NCI-H526 (cell line): ENCODE measurements at places on chromosomes 5 and 9.

DNA sequence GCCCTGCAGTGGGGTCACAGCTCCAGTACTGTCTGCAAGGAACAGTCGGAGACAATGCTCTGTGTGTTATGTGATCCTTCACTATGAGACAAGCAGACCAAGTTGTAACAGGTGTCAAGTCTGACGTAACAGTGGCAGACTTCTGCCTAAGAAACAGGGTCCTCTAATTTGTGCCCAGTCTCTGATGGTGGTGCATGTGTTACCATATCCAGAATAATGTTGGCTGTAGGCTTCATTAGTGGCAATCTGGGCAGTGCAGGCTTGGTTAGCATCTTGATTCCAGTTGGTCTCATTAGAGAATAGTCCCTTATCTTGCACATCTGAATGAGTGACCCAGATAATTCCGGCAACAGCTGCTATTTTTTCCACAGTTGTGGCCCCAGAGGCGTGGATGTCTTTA, 33.8 kb downstream of the ZNF131 start:
- no peak for DNase-seq

GRCh38 chr9:135886147-135886981, 21.0 kb downstream of the CAMSAP1 start:
- no peak for DNase-seq

DNA sequence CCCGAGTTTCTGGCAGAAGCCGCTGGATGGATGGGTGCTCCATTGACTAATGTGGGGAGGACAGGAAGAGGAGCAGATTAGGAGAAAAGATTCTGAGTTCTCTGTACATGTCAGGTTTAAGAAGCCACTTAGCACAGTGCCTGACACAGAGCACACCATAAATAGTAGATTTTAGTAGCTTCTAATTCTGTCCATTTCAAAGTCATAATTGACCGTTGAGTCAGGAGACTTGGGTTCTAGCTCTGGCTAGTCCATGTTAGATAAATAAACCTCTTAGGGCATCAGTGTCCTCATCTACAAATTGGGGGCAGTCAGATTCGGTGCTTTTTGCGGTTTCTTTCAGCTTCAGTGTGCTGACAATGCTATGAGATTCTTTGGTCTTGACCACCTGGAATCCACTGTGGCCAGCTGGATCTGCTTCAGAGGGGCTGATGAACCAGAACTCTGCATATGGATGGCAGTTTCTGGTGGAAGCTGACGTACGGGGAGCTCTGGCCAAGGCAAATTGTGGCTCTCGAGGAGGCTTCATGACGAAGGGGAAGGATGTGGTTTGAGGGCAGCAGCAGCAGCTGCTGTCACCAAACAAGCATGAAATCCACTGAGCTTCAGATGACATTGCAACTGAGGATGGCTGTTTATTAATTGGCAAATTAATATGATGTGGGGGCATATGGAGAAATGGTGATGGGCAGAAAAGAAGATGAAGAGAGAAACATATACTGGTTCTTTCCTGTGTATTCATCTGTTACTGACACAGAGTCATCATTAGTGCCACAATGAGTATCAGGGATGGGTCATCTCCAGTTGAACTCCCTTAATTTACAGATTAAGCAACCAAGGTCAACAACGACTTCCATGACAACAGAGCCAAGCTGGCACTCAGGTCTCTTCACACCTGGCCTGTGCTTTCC, 134.4 kb downstream of the AOPEP start:
- no peak for DNase-seq

DNA sequence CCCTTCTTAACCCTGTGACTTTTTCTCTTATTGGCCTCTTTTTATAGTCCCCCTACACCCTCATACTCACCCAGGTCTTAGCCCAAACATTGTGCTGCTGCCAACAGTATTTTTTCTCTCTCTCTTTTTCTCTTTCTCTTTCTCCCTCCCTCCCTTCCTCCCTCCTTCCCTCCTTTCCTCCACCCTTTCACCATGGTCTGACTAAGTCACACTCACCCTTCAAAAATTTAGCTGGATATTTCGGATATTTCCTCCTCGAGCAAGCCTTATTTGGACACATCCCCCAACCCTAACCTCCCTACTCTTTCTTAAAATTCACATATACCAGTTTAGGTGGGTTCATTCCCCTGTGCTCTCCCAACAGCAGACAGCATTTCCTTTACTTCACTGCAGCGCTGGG, 64.7 kb downstream of the FGF1 start:
- no peak for DNase-seq

GRCh38 chr9:70411121-70411929, 3.1 kb downstream of the KLF9 start:
- peak; percentile 42 for DNase-seq

DNA sequence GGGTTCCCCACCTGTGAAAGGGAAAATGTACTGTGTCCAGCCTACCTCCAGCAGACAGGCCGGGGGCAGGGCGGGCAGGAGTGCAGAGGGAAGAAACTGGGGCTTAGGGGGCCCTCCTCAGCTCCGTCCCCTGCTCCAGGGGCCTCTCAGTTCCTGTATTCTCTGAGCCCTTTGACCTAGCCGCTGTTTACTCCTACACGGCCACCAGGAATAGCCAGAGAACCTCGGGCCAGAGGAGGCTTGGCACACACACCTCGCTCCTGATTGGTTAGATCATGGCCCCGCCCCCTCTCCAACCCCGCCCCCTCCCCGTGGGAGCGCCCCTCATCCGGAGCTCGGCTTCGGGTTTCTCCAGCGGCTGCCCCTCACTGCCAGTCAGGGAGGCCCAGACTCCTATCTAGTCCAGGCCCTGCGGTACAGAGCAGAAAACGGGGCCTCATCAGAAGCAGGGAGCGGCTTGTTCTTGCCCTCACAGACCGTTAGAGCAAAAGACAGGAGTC, 2.2 kb downstream of the ST6GALNAC6 start:
- peak; percentile 19 for DNase-seq

DNA sequence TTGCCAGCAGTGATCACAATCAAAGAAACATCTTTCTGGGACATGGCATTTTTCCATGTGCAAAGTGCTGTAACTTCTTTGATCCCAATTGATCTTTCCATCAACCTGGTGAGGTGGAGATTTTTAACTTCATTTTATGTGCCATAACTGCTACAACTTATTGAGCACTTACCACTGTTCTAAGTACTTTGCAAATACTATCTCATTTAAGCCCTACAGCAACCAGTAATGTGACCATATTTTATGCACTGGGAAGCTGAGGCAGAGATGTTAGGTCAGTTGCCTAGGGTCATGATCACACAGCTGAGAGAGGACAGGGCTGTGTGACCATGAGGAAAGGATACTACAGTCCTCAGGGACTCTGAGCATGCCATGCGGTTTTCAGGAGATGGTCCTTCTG, 17.9 kb upstream of the STRBP start:
- no peak for DNase-seq

- no peak for DNase-seq
Observed at GRCh38 chr9:137809040-137809576, 68.5 kb upstream of the CACNA1B start.

- DNase-seq, result no peak
Observed at GRCh38 chr5:65307088-65307487, 174.6 kb downstream of the ADAMTS6 start.

DNA sequence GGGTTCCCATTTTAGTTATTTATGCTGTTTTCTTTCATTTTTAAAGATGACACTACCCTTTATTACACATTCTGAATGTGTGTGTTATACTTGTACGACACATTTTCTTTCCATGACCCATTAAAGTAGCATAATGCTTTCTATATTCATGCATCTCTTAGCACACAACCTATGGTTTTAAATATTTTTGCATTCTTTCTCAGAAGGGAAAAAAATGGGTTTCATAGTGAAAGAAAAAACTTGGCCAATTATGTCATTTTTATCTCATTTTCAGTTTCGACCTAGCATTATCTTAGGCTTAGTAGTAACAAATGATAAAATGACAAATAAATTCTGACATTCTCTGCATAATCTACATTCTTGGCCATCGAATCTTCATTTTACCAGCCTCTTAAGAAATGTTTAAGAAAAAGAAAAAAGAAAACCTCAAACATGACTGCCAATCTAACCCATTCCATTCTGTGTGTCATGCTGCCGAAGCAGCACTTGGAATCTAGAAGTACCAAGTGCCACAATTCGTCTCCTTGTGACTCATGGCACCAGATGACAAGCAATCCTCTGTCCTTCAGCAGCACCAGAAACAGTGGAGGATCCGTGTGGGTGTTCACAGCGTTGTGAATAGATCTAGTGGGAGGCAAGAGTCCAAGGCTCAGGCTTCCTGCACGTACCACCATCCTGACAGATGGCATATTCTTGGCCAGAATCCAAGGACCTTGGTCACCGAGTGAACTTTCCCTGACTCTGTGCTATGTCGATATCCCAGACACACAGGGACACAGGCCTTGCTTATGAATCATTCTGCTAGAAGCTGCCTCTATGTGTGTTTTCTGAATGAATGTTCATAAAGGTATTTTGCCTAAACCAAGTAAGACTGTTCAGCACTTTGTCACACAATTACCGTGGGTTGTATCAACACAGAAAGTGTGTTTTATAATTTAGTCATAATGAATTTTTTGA, 502.7 kb downstream of the NR2F1-AS1 start:
- DNase-seq, result no peak

DNA sequence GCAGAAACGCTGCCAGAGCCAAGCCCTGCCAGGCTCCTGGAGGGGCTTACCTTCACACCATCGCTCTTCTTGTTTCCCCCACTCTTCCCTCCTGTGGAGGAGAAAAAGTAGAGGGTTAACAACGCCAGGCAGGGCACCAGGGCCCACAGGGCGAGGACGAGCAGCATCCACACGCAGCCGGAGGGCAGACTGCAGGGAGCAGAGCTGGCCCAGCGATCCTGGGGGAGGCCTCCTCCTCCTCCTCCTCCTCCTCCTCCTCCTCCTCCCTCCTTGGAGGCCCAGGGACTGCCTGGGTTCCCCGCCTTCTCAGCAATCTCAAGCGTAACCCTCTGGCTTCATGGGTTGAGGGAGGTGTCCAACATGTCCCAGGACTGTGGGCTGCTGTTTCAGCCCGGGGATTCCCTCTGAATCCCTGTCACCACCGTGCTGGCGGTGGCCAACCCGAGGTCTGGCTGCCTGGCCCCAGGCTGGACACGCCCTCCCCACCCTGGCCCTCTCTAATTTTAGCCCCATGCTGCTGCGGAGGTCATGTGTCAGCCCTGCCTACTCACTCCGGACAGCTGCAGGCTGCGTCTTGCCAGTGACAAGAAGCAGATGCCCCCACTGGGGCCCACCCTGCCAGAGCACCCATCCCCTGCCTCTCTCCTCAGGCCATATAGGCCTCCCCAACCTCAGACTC, 44.3 kb downstream of the CAMK2A start:
- DNase-seq, result no peak

DNA sequence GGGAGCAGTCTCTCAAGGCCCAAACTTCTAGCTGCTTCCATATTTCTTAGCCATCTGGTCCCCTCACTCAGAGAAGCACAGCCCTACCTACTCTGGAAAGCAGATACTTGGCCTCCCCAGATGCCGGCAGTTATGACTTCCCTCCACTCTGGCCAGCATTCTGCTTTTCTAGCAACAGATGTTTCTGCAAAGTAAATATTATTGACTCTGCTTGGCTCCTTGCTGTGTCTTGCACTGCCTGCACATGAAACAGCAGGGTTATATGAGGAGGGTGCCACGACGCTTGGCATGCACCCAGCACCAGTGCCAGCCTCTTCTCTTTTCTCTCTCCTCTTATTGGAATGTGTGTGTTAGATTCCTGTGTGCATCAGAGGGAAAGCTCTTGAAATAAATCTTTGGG, 99.7 kb downstream of the ARHGAP26 start:
- no peak for DNase-seq

- DNase-seq, result no peak
Observed at GRCh38 chr5:79702606-79703380, 13.2 kb downstream of the CMYA5 start.

GRCh38 chr9:95268681-95269080, 48.8 kb downstream of the FANCC start:
- peak; percentile 71 for DNase-seq

DNA sequence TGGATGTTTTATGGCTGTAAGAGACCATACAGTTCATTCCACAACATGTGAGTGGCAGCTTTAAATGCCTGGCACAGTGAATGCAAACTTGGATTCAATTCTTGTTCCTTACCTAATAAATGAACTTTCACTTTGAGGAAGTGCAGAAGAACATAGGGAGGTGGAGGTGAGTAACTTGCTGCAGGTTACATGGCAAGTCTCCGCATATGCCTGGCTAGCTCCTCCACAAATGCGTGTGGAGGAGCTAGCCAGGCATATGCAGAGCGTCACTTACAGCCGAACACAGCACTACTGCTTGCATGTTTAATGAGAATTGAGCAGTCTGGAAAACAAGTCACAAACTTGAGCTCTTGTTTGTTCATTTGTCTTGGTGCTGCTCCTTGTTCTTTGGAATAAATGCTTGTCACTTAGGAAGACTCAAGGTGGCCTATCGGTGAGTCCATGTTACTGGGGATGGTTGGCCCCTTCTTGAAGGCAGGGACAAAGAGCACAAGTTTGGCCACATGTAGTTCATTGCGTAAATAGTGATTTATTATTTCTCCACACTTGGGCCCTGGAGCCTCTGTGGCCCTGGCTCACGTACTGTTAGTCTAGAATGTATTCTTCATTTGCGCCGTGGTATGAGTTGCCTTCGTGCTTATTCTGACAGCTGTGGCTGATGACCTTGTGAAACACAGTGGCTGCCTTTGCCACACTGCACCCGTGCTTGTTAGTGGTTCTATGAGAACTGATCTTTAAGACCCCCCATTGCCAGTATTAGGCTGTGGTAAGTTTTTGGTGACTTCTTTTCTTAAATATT, 3.1 kb downstream of the ISOC1 start:
- DNase-seq, result no peak

DNA sequence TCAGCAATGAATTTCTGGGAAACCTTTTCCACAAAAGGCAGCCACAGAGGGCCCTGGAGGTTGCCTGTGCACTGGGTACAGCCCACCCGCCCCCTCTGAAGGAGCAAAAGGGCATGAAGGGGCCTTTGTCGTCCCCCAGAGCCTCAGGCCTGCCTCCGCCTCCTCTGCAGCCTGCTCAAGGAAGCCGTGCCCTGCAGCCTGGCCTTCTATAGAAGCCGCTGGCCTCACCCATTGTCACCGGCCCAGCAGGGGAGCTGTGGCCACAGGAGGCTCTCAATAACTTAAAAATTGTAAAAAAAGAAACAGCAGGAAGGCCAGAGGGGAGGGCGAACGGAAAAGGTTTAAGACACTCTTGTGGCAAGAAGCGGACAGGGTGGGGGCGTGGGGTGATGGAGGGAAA, 213.3 kb downstream of the IRX2 start:
- DNase-seq, result no peak

GRCh38 chr9:110782701-110783100, 114.1 kb downstream of the MUSK start:
- no peak for DNase-seq

DNA sequence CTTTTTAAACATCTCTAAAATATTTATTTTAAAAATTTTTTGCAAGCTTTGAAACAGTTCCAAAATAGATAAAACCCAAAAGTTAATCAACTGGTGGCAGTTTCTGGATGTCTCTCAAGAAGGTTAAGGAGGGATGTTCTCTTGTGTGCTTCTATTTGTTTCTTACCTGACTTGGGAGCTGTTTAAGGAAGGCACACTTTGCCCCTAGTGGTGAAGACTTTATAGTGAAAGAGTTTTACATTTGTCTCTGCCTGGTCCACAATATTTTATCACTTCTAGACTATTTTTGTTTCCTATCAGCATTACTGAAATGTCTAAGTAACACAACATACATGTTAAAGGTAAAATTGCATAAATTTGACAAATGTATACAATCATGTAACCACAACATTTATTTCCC, 552.8 kb downstream of the SEMA5A start:
- DNase-seq, result peak; percentile 39
